ENCODE measurements at places on chromosomes 7 and 10.

DNA sequence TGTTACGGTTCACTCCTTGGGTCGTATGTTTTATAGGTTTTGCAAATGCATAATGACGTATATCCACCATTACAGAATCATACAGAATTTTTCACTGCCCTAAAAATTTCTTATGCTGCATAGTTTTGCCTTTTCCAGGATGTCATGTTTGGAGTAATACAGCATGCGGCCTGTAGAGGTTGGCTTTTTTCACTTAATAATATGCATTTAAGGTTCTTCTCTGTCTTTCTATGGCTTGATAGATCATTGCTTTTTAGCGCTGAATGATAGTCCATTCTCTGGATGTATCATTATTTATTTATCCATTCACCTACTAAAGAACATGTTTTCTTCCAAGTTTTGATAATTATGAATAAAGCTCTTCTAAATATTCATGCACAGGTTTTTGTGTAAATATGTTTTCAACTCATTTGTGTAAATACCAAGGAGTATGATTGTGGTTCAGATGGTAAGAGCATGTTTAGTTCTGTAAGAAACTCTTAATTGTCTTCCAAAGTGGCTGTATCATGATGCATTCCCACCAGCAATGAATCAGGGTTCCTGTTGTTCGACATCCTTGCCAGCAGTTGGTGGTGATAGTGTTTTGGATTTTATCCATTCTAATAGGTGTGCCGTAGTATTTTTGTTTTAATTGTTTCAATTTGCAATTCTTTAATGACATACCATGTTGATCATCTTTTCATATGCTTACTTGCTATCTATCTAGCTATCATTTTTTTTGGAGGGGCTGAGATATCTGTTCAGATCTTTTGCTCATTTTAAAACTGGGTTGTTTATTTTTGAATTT, 531.2 kb upstream of the GHITM start:
- no peak for DNase-seq

DNA sequence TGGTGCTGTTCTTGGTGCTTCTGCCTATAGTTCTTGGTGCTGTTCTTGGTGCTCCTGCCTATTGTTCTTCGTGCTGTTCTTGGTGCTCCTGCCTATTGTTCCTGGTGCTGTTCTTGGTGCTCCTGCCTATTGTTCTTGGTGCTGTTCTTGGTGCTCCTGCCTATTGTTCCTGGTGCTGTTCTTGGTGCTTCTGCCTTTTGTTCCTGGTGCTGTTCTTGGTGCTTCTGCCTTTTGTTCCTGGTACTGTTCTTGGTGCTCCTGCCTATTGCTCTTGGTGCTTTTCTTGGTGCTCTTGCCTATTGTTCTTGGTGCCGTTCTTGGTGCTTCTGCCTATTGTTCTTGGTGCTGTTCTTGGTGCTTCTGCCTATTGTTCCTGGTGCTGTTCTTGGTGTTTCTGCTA, 71.1 kb downstream of the PTPRN2 start:
- DNase-seq = no peak

GRCh38 chr10:26474026-26474425, 35.9 kb downstream of the APBB1IP start:
- DNase-seq = no peak

GRCh38 chr7:96591900-96592676, 117.6 kb downstream of the SEM1 start:
- DNase-seq = no peak

DNA sequence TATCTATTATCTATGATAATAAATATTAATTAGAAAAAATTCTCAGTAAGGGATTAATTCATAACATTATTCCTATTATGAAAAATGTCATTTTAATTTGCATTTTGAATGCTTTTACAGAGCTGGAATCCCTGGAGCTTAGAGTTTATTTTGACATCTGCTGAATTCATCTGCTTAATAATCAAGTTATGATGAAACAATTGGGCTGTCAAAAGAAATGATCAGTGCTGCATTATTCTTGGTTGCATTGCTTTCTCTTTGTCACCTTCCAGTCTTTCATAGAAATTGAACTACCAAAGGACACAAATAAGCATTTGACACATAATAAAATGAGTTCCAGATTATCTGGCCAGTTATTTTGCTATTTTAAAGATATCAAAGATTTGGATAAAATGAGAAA, 40.0 kb upstream of the MACC1 start:
- no peak for DNase-seq

DNA sequence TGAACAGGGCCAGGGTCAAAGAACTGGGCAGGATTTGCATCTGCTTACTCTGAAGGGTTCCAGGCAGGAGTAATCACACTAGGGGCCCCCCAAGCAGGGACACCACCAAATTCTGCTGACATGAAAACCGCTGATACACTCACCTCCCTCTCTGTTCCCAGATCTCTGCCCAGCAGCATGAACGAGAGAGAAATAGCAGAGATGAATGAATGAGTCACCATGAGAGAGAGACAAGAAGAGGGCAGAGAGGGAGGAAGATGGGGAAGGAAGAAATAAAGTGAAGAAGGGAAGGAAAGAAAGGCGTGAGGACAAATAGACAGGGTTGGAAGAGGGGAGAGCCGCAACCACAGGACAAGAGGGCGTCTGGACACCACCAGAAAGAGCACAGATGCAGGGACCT, 285.9 kb upstream of the NEBL start:
- DNase-seq = no peak

- DNase-seq = no peak
Observed at GRCh38 chr10:44552726-44553125, 167.8 kb upstream of the CXCL12 start.

- no peak for DNase-seq
Observed at GRCh38 chr7:162632-163297, 29.6 kb upstream of the FAM20C start.

- no peak for DNase-seq
Observed at GRCh38 chr10:42896735-42897134, 114.1 kb downstream of the BMS1 start.

GRCh38 chr7:39624442-39624807, 1.1 kb downstream of the RALA start:
- DNase-seq = no peak

DNA sequence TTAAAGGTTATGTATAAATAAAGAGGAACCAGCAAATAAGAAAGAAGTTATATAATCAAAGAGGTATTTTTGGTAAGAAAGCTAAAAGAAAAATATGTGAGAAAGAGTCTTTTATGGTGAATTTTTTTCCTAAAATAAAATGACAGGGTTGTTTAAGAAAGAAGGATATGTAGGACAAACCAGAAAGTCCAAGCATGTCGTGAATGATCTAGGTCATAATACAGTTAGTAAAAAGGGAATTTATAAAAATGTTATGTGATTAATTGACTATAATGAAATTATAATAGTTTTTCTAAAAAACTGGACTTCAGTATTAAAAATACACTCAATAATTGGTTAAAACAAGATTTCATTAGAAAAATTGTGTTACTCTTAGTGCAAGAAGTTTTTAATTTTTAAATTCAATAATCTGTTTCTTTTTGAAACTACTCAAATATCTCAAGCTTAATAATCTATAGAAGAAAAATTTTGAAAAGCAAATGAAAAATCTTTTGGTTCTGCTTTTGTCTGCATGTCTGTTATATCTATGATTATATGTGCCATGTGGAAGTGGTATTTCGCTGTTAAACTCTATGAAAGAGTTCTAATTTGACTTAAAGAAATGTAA, 23.3 kb downstream of the AVL9 start:
- no peak for DNase-seq

DNA sequence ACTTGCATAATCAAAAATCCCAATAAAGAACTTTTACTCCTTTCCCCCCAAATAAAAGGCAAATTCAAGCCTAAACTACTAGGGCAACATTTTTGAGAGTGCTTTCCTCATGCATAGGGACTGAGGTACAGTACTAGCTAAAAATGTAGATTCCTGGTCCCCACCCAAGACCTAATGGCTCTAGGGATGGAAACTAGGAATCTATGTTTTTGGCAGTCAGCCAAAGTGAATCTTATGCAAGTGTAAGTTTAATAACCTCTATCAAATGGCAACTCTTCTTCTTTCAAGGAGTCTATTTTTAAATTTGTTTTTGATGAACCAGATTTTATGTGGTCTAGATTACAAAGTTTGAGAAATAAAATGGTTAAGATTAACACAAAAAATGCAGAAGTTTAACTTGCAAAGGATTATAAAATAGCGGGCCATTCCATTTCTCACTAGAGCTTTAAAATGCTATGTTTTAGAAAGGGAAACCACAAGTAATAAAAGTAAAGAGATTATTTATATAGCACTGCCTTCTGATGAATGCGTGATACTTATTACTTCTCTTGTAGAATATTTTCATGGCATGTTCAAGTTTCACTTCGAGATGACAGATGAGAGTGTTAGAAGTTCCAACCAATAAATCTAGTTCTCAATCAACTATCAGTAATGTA, 70.4 kb upstream of the MDFIC start:
- DNase-seq = no peak

DNA sequence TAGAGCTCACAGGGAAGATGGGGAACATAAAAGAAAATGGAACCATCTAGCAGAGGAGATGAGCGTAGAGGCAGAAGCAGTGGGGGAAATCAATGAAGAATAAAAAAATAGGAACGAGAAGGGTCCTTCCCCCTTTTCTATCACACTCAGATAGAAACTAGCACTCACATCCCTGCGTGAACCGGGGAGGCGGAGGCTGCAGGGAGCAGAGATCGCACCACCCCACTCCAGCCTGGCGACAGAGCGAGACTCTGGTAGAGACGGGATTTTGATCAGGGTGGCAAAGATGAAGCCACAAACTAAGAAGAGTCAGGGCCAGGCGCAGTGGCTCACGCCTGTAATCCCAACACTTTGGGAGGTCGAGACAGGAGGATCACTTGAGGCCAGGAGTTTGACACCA, 64.7 kb upstream of the ECHDC3 start:
- no peak for DNase-seq

- DNase-seq = no peak
Observed at GRCh38 chr7:5769571-5769970, 11.9 kb downstream of the RNF216 start.

GRCh38 chr10:110410329-110411046, 87.2 kb upstream of the DUSP5 start:
- no peak for DNase-seq

DNA sequence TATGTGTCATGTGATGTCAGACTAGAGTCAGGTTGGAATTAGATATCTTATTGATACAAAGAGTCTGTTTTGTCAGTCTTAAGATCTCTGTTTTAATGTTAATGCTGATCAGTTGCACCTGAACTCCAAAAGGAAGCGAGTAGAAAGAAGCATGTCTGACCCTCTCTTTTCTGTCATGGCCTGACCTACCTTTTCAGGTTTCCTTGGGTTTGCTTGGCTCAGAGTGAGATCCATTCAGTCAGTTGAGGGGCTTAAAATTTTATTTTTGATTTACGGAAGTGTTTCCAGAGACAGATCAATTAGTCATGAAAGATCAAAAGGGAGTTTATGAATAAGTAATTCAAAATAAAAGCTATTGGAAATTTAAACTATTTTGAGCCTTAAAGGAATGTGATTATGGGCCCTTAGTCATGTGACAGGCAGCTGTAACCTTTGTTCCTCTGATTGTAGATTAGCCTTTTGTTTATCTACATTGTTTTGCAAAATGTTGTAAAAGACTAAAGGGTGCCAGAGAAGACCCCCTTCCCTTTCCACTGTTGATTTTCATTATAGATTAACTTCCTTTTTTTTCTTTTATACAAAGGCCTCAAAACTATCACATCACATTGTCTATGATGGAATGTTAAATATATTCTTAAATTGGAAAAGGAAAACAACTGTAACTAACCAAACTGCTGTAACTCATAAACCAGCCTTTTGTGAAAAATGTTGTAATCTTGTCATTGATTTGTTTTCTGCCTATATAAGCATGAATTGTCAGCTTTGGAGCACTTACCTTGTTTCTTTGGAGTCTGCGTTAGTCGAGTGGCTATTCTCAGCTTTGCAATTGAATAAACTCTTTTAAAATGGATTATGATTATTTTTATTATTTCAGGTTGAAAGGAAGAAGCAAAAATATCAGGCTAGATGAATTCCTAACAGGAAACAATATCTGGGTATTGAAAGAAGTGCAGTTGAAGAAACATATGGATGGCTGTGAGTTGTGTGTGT, 195.5 kb upstream of the MBL2 start:
- no peak for DNase-seq

GRCh38 chr7:105024734-105025133, 10.7 kb downstream of the KMT2E start:
- DNase-seq = no peak

DNA sequence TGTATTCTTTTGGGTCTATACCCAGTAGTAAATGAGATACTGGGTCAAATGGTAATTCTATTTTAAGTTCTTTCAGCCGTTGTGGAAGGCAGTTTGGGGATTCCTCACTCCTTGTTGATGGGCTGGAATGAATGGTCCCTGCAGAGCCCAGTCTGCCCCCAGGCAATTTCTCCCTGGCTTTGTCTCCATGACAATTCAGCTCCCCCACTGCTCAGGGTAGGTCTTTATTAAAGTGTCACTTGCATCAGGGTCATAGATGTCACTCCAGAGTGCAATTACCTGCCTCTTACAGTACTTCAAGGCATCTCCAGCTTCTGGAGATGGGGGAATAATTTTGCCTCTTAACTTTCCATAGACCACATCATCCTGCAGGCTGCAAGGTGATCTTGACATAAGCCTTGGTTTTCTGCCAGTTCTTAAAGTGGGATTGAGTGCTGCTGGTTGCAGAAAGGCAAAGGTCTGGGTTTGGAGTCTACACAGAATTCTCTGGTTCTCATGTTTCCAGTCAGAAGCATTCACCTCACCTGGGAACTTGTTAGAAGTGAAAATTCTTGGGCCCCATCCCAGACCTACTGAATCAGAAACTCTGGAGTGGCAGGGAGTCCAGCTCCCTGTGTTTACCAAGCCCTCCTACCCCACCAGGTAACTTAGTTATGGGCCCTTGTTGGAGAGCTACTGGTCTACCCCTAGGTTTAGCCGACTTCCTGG, 442.4 kb downstream of the GALNT17 start:
- no peak for DNase-seq

DNA sequence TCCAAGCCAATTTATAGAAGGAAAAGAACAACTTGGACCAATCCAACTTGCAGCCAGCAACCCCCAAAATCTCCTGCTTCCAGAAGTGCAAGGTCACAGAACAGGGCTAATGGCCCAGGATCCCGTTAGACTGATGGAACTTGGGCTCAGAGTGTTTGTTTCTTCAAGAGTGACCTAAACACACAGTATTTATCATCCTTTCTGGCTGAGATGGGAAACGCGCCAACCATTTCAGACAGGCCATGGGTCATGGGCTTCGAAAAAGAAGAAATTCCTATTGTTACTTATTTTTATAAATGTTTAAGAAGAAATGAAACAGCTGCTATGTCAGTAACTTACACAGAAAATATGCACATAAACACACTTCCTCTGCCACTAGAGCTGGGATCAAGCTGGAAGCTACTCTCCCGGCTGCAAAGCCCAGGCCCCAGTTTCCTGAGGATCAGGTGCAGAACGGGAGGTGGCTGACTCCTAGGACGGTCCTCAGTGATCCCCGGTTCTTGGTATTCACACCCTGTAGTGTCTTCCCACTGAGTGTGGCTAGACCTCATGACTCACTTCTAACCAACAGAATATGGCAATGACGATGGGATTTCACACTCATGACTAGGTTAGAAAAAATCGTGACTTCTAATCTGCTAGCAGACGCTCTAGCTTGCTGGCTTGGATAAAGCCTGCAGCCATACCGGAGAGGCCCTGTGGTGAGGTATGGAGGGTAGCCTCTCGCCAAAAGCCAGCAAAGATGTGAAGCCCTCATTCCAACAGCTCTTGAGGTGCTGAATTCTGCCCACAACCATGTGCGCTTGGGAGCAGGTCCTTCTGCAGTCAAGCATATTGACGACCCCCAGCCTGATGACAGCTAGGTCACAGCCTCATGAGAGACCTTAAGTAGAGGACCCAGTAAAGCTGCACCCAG, 60.2 kb downstream of the CHST15 start:
- DNase-seq = no peak

Data from GM12891 (cell line).